ENCODE measurements at places on chromosomes 6 and 20. TPM values are rescaled to one million over a fixed set of nuclear protein-coding genes. Genes with fewer than 3 reads are reported as not detected.
A peak's percentile ranks its signal among the peaks of the same experiment; 100 is the strongest.

DNA sequence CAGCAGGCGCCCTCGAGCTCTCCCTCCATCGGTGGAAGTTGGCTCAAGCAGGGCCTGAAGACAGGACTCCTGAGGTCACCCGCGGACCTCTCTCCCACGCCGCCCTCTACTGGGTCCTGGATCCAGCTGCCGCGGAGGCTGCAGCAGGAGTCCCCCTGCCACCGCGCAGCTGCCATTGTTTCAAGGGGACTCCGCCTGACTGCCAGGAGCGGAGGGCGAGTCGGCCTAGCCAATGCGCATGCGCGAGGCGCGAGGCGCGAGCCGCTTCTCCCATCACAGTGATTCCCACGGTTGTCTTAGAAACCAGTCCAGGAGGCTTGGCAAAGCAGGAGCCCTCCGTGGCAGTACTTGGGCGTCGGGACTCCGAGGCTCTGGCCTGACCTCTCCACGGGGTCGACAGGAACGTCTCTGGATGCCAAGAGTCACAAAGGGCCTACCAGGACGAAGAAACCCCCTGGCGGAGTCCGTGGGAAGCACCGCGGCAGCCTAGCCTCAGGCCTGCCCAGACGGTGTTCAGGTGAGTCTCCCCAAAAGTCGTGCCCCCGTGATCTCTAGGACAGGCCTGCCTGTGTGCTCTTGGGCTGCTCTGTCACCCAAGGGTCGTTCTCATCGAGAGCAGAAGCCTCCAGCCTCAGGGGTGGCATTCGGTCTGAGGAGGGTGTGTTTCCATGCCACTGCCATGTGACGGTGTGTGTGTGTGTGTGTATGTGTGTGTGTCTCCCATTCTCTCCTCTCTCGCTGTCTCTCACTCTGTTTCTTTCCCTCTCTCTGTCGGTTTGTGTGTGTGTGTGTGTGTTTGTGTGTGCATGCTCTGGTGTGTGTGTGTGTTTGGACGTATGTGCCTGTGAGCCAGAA is 290.6 kb upstream of the ZNF337 start:
- H3K36me3 ChIP-seq = no peaks in the 10 kb centered on the region
- H3K4me1 ChIP-seq = peaks cover 3% of the 10 kb centered on the region
- H3K27me3 ChIP-seq = no peaks in the 10 kb centered on the region
- no peak overlapping the region for H3K27ac ChIP-seq

GRCh38 chr6:149897855-149898744 is at the start of gene RAET1E:
Gene RAET1E (minus strand): TSS chr6:149898113. CDS start chr6:149890901, 7,212 bp downstream.
- no peaks in the 10 kb centered on the region for H3K27me3 ChIP-seq
- peaks cover 20% of the 10 kb centered on the region for H3K4me1 ChIP-seq
- DNase-seq = no peak

- H3K27ac ChIP-seq = no peak overlapping the region
- H3K36me3 ChIP-seq = no peaks in the 10 kb centered on the region
- H3K4me1 ChIP-seq = no peaks in the 10 kb centered on the region
- no peak overlapping the region for H3K4me3 ChIP-seq
These were observed 8.1 kb upstream of the BCKDHB start for GRCh38 chr6:80098392-80098791.

GRCh38 chr6:168124158-168124557 is 45.1 kb upstream of the FRMD1 start:
- H3K27ac ChIP-seq = no peak overlapping the region
- no peaks in the 10 kb centered on the region for H3K36me3 ChIP-seq
- H3K4me3 ChIP-seq = no peak overlapping the region
- H3K27me3 ChIP-seq = no peaks in the 10 kb centered on the region

DNA sequence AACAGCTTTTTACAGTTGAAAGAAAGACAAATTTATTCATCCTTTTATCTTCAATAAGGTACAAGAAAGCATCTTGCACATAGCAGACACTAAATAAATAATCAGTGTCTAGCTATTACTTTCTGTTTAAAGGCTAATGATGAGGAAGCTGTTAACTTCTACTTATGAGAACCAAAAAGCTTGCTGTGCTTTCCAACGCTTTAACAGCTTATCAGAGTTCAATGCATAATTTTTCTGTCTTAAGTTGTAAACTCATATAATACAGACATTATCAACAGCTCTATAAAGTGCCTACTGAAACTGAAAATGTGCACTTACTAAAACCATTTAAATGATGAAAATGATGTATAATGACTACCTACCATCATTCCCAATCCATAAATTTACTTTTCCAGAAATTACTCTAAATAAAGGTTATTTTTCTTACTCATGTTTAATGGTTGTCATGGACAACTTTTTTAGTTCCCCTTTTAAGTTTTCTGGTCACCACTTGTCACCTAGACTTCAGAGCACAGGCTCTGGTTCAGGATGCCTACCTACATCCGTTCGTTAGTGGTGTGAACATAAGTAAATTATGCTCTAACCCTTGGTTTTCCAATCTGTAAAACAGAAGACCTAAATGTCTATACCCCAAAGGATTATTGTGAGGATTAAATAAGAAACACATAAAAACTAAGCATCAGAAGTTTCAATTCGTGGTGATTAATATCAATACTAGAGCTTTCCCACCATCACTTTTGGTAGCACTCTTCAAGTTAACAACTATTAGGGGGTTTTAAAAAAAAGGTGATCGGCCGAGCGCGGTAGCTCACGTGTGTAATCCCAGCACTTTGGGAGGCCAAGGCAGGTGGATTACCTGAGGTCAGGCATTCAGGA is 8.0 kb downstream of the PNISR start:
- no peaks in the 10 kb centered on the region for H3K36me3 ChIP-seq
- no peaks in the 10 kb centered on the region for H3K27me3 ChIP-seq
- no peak overlapping the region for H3K4me3 ChIP-seq

GRCh38 chr6:161233986-161234661 is 39.7 kb downstream of the AGPAT4 start:
- H3K27ac ChIP-seq = no peak overlapping the region
- H3K4me1 ChIP-seq = peaks cover 14% of the 10 kb centered on the region

- no peak for DNase-seq
- no peaks in the 10 kb centered on the region for H3K27me3 ChIP-seq
- H3K4me1 ChIP-seq = peaks cover 6% of the 10 kb centered on the region
- no peak overlapping the region for H3K27ac ChIP-seq
- H3K4me3 ChIP-seq = no peak overlapping the region
These were observed 49.0 kb downstream of the SOBP start for GRCh38 chr6:107538856-107539387.

GRCh38 chr20:60395991-60396390 is 437.8 kb downstream of the CDH26 start:
- H3K27ac ChIP-seq = no peak overlapping the region
- H3K4me3 ChIP-seq = no peak overlapping the region
- DNase-seq = no peak
- H3K27me3 ChIP-seq = no peaks in the 10 kb centered on the region

- no peaks in the 10 kb centered on the region for H3K27me3 ChIP-seq
- no peaks in the 10 kb centered on the region for H3K4me1 ChIP-seq
- no peak for DNase-seq
- no peaks in the 10 kb centered on the region for H3K36me3 ChIP-seq
These were observed 69.8 kb downstream of the BTBD3 start for GRCh38 chr20:11987526-11987925.

GRCh38 chr20:19288636-19289035 is 76.2 kb downstream of the SLC24A3 start:
- peaks cover 23% of the 10 kb centered on the region for H3K4me1 ChIP-seq
- no peaks in the 10 kb centered on the region for H3K36me3 ChIP-seq
- no peak for DNase-seq
- no peaks in the 10 kb centered on the region for H3K27me3 ChIP-seq

DNA sequence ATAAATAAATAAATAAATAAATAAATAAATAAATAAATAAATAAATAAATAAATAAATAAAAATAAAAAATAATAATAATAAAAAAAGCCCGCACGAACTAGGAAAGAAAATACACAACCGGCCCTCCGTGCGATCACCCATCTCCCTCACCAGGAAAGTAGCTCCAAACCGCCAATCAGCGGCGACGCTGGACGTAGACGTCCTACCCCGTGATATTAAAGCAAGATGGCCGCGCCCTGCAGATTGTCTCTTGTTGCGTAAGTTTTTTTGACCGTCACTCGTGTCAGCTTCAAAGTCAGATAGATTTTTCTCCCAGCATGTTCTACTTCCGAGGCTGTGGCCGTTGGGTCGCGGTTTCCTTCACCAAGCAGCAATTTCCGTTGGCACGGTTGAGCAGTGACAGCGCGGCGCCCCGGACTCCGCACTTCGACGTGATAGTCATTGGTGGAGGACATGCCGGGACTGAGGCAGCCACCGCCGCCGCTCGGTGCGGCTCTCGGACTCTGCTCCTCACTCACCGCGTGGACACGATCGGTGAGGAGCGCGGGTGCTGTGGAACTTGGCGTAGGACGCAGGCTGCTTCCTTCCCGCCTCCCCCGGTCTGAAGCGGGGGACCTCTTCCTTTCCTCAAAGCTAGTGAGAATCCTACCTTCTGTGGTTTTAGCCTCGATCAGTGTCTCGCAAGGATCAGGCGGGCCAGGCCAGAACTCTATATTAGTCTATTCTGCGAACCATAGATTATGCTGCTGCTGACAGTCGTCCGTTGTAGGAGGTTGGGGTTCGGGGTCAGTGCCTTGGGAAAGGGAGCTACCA is at the start of gene MTO1:
Gene MTO1 (plus strand): TSS at position 201 of the 814 bp plus-strand sequence. CDS start 118 bp downstream, at position 319.
- peaks cover 5% of the 10 kb centered on the region for H3K4me1 ChIP-seq
- H3K27me3 ChIP-seq = no peaks in the 10 kb centered on the region
- DNase-seq = peak; percentile 79
- H3K27ac ChIP-seq = peak within 1 kb of the TSS; percentile 78

GRCh38 chr20:40519918-40520317 is 169.1 kb downstream of the MAFB start:
- no peaks in the 10 kb centered on the region for H3K36me3 ChIP-seq
- DNase-seq = no peak
- no peak overlapping the region for H3K27ac ChIP-seq
- H3K27me3 ChIP-seq = no peaks in the 10 kb centered on the region
- no peaks in the 10 kb centered on the region for H3K4me1 ChIP-seq
- H3K4me3 ChIP-seq = no peak overlapping the region

DNA sequence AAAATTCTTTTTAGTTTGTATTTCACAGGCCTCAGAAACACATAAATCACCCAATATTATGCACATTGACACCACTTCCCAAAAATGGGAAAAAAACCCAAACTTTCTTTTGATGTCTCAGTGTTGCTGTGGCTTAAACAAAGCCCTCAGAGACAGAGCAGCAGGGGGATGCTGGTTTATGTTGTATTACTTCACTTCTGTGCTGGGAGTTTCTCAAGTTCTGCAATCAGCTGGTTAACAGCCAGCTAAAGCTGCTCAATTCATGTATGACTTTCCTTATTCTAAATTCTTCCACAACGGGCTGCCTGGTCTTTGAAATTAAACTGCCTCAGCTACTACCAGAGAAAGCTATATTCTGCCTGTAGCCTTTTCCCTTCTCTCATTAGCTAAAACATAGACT is 5.6 kb downstream of the FILIP1 start:
- no peak overlapping the region for H3K4me3 ChIP-seq
- H3K27me3 ChIP-seq = no peaks in the 10 kb centered on the region
- no peaks in the 10 kb centered on the region for H3K36me3 ChIP-seq
- no peaks in the 10 kb centered on the region for H3K4me1 ChIP-seq

DNA sequence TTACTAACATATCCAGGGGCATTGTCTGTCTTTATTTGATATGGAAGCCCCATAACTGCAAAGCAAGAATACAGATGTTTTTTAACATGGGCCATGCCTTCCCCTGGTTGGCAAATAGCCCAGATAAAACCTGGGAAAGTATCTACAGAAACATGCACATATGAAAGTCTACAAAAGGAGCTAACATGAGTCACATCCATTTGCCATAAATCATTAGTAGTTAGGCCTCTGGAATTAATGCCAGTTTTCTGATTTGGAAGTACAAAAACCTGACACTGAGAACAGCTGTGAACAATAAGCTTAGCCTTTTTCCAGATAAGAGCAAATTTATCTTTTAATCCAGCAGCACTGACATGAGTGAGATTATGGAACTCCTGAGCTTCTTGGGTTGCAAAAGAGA is 418.0 kb upstream of the IMPG1 start:
- no peak overlapping the region for H3K4me3 ChIP-seq
- no peaks in the 10 kb centered on the region for H3K27me3 ChIP-seq
- no peaks in the 10 kb centered on the region for H3K36me3 ChIP-seq

DNA sequence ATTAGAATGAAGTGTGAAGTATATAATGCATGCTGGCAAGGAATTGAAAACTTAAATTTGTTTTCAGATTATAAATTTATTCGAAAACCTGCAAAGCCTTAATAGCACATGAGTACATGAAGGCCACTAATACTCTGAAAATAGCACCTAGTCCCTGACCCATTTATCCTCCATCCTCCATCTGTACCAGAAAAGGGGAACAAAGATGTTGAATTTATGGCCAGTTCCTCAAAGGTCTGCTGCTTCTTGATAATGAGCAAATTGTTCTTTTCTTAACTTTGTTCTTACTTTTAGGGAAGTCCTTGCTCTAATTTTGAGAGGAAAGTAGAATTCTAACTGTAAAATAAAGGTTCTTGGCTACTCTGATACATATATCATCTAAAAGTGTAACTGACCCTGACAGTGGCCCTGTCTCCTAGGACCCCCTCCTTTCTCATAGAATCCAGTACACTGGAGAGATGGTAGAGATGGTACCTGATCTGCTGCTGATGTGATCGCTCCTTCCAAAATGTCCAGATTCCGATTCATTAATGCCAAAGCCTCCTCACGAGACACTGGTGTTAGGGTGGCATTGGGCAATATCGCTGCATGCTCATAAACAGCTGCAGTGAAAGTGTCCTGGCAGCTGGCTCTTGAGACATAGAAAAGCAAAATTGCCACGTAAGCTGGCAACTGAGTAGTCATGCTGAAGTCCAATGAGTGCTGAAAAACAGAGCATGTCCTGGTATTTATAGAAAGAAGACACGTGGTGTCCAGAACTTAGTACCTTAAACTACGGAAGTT is at the start of gene VNN1:
Gene VNN1 (minus strand): TSS at position 704 of the 783 bp plus-strand sequence. CDS start 20 bp downstream, at position 684.
- H3K27ac ChIP-seq = no peak within 1 kb of the TSS
- H3K4me1 ChIP-seq = no peaks in the 10 kb centered on the region
- H3K36me3 ChIP-seq = no peaks in the 10 kb centered on the region
- no peak for DNase-seq

DNA sequence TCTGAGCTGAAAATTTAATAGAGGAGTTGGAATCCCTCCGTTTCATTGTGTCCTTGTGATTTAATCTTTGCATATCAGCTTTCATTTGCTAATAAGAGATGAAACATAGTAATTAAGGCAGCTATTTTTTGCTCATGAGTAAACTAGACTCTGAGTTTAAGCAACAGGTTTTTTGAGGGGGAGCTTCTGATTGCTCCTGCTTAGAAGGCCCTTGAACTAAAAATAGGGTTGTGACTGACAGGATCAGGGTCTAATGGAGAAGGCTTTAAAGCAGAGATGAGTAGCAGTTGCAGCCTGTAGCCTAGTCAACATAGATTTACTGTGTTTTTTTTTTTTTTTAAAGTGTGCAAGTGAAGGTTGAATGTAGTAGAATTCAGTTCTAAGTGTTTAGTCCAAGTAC is 17.4 kb downstream of the HSF2 start:
- H3K4me3 ChIP-seq = no peak overlapping the region
- H3K36me3 ChIP-seq = no peaks in the 10 kb centered on the region
- no peak overlapping the region for H3K27ac ChIP-seq
- no peak for DNase-seq

The PDE10A gene
- total RNA-seq = 133 TPM

The DAAM2 gene
- 25.2 TPM for total RNA-seq

The BPIFB6 gene
- not detected for total RNA-seq

The CTCFL gene
- not detected for total RNA-seq

The PAX1 gene
- not detected for total RNA-seq

The PRR18 gene
- not detected for total RNA-seq

The AIF1 gene
- 8.0 TPM for total RNA-seq

The CD40 gene
- 23.0 TPM for total RNA-seq

The FAM83B gene
- total RNA-seq = not detected
